ENCODE measurements at places on chromosomes 2 and 18.

DNA sequence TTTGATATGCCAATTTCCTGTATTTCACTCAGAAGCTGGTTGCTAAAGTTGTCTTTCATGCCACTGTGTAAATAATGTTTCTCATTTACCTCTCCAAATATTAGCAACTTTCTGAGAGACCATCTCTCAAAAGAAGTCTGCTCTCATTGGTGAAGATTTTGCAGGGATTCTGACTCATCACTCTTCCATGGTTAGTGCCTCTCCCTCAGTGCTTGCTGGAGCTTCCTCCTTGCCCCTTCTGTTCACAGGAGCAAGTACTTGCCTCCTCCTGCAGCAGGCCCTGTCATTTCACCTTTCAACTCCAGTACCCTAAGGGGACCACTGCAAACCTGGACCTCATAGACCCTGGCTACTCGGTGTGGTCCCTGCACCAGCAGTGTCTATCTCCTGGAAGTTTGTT, 168.8 kb downstream of the ZNF385B start:
- DNase-seq, result no peak

DNA sequence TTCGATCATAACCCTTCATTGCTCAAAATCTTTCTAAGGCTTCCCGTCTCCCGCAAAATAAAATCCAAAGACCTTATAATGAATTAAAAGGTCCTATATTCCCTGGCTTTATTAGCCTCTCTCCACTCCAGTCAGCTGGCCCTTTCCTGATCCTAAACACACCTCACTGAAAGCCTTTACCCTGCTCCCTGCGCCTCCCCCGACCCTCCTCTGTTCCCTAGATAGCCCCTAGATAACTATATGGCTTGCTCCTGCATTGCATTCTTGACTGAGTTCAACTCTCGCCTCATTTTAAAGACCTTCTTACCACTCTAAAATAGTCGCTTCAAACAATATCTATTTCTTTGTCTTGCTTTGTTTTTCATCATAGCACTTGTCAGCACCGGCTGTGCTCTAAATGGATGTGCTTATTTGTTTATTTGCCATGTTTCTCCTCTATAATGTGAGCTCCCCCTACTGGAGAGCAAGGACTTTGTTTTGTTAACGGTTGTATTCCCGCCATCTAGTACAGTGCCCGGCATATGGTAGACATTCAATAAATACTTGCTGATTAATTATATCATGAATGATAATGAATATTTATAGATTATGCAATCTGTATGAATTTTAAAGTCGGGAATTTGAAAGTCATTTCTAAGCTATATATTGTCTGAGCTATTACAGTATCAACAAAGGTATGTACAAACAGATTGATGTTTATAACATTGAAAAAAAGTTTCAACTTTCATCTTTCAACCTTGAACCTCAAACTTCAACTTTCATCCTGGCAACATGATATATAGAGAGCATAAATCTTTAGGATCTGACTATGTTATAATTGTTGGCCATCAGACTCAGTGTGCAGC, 32.4 kb upstream of the VIT start:
- DNase-seq, result no peak

GRCh38 chr2:145203891-145204290, 684.0 kb upstream of the ZEB2 start:
- DNase-seq, result no peak

- no peak for DNase-seq
Measured at GRCh38 chr2:70255637-70256314, 2.2 kb upstream of the PCYOX1 start.

- no peak for DNase-seq
Measured at GRCh38 chr2:126822921-126823320, 75.8 kb upstream of the TEX51 start.

DNA sequence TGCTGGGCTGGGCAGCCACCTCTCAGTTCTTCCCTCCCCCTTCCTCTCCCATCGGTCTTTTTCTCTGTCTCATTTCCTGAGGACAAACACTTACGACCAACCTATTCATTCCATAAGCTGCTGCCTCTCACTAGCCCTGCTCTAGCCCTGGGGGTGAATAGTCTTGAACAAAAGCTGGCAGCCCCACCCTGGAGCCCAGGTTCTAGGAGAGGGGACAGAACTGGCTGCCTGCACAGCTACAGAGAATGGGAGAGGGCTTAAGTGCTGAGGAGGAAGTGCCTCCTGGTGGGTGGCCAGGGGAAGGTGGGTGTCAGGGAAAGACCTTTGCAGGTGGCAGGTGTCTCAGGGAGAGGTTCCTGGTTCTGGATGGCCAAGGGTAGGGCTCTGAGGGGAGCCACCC, 22.8 kb downstream of the ANO7 start:
- DNase-seq, result no peak

- no peak for DNase-seq
Measured at GRCh38 chr2:42832289-42832634, 39.9 kb upstream of the HAAO start.

DNA sequence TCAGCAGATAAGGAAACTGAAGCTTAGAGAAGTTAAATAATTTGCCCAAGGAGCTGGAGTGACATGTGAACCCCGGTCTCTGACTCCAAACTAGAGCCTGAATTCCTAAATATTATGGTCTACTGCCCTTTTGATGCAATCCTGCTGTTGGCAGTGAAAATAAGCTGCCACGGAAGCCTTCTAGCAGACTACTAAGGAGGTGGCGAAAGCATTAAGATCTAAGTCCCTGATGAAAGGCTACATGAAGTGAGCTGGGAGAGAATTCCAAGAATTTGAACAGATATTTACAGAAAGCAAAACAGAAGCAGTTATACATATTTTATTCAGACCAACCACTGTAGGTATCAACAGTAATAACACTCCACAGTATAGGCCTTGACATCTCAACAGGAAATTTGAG, 28.1 kb downstream of the TRMT61B start:
- no peak for DNase-seq

DNA sequence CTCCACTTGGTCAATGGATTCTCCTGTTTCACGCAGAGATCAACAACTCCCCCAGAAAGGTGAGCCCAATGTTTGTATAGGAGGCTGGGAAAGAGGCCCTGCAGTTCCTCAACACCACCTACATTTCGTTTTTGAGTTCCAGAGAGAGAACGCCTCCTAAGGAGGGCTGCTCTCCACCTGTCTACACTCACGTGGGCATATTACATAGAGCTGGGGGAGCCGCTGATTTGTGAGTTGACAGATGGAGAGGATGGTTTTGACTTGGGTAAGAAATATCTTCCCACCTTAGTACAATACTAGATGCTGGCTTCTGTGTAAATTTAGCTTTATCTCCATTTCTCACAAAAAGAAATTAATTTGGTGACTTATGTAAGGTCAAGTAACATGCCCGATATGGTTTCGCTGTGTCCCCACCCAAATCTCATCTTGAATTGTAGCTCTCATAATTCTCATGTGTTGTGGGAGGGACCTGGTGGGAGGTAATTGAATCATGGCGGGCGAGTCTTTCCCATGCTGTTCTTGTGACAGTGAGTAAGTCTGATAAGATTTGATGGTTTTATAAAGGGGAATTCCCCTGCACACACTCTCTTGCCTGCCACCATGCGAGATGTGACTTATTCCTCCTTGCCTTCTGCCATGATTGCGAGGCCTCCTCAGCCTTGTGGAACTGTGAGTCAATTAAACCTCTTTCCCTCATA, 274.5 kb upstream of the PXDN start:
- DNase-seq, result no peak

- no peak for DNase-seq
Measured at GRCh38 chr2:68643011-68643873, at the start of gene PROKR1. TSS of gene PROKR1 (plus strand) at chr2:68643579. CDS start at chr2:68645822, 2,243 bp downstream.

DNA sequence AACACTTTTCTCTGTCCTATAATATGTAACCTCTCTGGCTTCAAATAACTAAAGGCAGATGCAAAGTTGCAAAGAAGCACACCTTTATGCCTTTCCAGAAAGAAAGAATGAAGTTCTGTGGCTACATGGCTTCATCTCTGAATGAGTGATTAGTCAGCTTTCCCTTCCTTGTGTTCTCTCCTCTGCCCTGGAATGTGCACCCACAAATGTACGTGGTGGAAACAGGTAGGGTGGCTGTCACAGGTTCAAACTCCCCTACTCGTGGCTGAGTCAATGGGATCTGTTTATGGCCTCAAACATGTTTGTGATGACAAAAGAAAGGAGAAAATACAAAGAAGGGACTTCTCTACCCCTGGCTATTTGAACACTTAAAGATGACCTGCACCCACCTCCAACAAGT, 55.5 kb upstream of the ACVR2A start:
- DNase-seq, result no peak

DNA sequence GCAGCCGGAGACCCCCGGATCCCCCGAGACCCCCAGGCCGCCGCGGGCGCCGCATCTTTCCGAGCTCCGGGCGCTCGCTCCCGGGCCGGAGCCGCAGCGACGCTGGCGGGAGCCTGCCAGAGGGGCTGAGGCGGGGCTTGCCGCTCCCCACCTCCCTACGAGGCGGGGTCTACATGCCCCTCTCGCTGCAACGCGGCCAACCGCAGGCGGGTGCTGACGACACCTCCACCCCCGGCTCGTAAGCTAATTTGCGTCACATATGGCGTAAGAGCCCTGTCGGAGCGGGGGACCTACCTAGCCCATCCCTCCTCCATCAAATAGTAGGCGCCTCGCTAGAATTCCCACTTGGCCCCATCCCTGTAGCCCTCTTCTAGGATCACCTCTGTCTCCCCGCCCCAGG, at the start of gene PTPRN:
TSS of gene PTPRN (minus strand) at position 124 of the 400 bp plus-strand sequence. CDS start at position 55, 69 bp downstream.
- DNase-seq, result no peak

GRCh38 chr2:186477790-186478189, 8.3 kb upstream of the ZC3H15 start:
- DNase-seq, result no peak

DNA sequence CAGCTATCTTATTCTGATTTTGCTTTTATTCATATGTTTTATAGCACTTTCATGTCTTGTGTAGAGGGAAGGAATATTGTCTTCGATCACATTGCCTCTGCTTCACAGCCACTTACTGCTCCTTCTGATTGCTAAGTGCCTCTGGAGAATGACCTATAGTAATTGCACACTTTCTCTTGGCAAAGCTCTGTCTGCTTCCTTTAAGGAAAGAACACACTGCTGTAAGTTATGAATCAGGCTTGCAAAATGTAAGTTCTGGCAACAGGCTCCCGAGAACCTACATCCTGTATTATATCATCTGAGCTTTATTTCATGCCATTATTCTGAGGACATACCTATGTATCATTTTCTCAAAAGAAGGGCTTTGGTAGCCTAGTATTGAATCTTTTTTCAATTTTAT, 170.7 kb downstream of the ZNF804A start:
- DNase-seq, result no peak

GRCh38 chr2:120722246-120722567, 13.5 kb upstream of the GLI2 start:
- DNase-seq, result no peak

DNA sequence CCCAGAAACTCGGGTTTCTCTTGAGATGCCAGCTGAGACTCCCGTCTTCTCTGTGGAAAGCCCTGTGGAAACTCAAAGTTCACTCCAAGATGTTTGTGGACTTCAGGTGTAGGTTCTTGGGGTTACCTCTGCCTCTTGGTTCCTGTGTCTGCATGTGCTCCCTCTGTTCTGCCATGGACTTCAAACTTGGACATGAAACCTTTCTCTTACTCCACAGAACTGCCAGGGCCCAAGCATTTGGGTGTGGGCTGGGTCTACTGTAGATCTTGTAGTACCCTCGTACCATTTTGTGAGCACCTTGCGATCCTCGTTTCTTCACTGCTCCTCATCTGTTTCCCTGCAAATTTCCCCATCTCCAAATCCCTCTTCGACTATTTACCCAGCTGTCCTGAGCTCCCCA, 175.5 kb downstream of the HAUS1 start:
- no peak for DNase-seq

DNA sequence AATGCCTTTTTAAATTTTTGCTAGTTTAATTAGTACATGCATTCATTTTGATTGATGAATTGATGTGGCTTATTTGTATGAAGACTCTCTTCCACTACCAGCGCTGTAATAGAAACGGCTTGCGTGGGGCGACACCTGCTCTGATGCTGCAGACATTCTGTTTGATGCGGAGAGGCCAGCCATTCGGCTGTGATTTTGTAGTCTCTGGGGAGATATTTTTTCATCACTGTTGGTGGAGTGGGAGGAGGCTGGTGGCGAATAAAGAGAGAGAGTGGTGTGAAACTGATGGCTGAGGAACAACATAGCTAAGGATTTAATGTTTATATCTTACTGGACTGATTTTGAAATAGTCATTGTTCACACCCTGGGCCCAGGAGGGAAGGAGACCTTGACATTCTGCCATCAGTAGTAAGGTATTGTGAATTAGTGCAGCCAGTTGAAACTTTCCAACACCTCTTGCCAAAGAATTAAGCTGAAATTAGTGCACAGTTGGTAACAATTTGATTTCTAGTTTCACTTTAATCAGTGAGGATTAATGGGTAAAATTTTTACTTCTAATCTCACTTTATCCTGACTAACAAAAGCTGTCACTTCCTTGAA, 224.1 kb downstream of the MTX2 start:
- no peak for DNase-seq

- DNase-seq, result no peak
Measured at GRCh38 chr2:26454561-26455001, 23.3 kb downstream of the OTOF start.

DNA sequence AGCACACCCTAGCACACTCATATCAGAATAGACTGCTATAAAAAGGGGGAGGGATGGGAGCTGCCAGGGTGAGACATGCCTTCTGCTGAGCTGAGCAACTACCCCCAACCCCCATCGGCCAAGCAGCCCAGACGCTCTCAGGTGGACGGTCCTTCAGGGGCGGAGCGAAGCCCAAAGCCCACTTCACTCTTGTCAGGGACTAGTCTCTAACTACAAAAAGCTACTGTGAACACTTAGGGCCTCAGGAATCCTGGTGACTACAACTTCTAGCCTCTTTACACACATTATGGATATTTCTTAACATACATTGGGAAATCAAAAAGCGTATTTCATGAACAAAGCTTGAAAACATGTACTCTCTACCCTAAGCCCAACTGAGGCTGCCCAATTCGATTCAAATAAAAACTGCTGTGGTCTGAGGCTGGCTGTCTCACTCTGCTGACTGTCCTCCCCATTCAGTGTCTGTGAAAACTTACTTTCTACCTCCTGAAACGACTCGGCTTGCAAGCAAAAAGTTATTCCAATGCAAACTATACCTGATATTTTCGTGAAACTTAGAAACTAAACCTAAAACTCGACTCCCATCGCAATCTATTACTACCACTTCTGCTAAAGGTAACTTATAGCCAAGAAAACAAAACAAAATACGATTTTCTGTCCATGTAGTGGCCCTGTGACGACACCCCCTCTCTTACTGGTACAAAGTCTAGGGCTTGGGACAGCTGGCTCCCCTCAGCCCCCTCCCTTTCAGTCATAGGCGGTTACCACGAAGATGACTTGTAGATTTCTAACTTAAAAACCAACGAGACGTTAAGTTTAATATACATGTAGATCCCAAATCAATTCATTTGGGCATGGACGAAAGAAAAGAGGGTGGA, 1.2 kb downstream of the SERTAD2 start:
- DNase-seq, result no peak

GRCh38 chr18:26553943-26554342, 5.6 kb upstream of the KCTD1 start:
- DNase-seq, result no peak

Measured in stimulated activated CD4-positive, alpha-beta T cell treated with anti-CD3 and anti-CD28 coated beads, TNF-alpha, amount 100 ng/mL, for 1 hour (primary cell).